Mesothelial cell of epicardium (in vitro differentiated cells): ENCODE measurements at places on chromosomes 12 and 14.
A peak's percentile ranks its signal among the peaks of the same experiment; 100 is the strongest.

DNA sequence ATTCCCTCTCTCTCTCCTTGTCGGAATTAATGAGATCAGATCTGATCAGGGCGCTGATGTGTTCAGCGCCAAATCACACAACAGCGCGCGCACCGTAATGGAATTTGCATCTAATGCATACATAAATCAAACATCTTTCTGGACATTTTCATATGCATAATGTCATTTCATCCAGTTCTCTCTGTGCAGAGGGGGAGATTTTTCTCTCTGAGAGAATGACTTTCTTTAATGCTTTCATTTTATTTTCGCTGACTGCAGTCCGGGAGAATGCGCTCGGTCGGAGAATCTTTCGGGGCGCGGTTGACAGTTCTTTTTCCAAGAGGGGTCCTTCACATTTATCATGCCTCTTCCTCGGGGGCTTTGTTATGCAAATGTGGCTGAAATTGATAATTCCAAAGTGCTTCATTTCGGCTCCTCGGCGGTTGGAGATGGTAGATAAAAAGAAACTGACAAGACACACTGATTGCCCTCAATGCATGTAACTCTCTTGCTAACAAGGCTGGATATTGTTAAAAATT lies 615.9 kb downstream of the VRK1 start:
- no peak overlapping the region for H3K27ac ChIP-seq
- H3K4me3 ChIP-seq: no peak overlapping the region
- H3K27me3 ChIP-seq: peaks cover 13% of the 10 kb centered on the region

DNA sequence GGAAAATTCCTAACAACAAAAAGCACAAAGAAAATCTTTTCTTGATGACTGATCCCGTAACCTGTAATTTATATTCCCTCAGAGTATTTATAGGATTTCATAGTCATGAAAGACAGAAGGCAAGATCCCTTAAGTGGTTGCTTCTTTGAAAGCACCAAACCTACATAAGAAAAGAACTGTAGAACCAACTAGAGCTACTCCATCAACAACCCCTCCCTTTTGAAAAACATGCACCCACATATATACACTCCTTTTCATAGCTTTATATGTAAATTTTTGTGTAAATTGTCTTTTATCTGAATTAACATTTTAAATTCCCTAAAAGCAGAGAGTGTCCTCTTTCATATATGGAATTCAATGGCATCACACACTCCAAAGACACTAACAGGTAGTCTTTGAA lies 215.3 kb downstream of the CEP128 start:
- H3K27me3 ChIP-seq: no peaks in the 10 kb centered on the region
- H3K27ac ChIP-seq: no peak overlapping the region
- DNase-seq: no peak
- no peak overlapping the region for H3K4me3 ChIP-seq

- peaks cover 23% of the 10 kb centered on the region for H3K4me1 ChIP-seq
- peaks cover 15% of the 10 kb centered on the region for H3K27me3 ChIP-seq
- H3K27ac ChIP-seq: no peak overlapping the region
- DNase-seq: peak; percentile 45
- H3K36me3 ChIP-seq: no peaks in the 10 kb centered on the region
These were observed 34.0 kb downstream of the FIGNL2 start for GRCh38 chr12:51814311-51815088.

- H3K4me3 ChIP-seq: no peak overlapping the region
- no peaks in the 10 kb centered on the region for H3K27me3 ChIP-seq
- peak overlapping the region; percentile 97 for H3K27ac ChIP-seq
- H3K4me1 ChIP-seq: peaks cover 71% of the 10 kb centered on the region
These were observed 272.0 kb downstream of the ZFP36L1 start for GRCh38 chr14:68520637-68521556.
